ENCODE measurements at places on chromosomes 5 and 9. TPM values are rescaled to one million over a fixed set of nuclear protein-coding genes. Genes with fewer than 3 reads are reported as not detected.
A peak's percentile ranks its signal among the peaks of the same experiment; 100 is the strongest.

DNA sequence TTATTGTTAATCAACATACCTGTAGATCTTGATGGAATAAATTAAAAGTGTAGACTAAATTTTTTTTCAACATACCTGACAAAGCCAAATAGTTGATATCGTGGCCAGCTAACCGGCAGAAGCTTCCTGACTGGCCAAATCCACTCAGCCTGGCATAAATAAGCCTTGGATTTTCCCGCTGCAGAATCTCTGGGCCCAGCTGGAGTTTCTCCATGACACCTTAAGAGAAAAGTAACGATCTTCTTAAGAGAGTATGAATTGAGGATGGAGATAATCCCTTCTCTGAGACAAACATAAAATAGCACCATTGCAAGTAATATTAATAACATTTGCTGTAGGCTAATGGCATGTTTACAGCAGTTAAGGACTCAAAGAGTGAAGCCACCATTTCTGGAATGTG lies 2.2 kb downstream of the AMACR start:
- H3K27ac ChIP-seq = no peak overlapping the region
- no peak overlapping the region for H3K4me3 ChIP-seq
- no peaks in the 10 kb centered on the region for H3K27me3 ChIP-seq
- H3K4me1 ChIP-seq = peaks cover 43% of the 10 kb centered on the region

DNA sequence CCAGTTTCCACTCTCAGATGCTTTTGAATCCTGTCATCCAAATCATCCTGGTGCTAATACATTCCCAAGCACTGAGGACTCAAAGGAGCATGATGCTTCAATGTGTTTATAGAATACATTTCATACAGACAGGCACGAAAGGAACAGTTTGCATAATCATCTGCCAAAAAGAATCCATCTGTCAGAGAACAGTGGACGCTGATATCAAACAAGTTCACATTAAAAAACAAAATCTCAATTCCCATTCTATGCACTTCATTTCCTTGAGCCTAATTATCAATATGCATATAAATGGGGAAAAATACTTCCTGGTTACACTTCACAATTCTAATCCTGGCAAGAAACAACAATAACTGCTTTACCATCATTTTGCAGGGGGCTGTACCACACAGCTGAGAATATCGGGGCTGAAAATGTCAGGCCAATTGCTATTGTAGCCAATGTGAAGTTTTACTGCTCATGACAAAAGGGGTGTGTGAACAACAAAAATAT lies 125.5 kb upstream of the FAM174A start:
- no peak overlapping the region for H3K4me3 ChIP-seq
- peaks cover 5% of the 10 kb centered on the region for H3K27me3 ChIP-seq
- no peak for DNase-seq
- H3K27ac ChIP-seq = no peak overlapping the region
- no peaks in the 10 kb centered on the region for H3K4me1 ChIP-seq

SLCO6A1 gene
- total RNA-seq = 0.78 TPM

LAMC3 gene
- total RNA-seq = 0.68 TPM

DNA sequence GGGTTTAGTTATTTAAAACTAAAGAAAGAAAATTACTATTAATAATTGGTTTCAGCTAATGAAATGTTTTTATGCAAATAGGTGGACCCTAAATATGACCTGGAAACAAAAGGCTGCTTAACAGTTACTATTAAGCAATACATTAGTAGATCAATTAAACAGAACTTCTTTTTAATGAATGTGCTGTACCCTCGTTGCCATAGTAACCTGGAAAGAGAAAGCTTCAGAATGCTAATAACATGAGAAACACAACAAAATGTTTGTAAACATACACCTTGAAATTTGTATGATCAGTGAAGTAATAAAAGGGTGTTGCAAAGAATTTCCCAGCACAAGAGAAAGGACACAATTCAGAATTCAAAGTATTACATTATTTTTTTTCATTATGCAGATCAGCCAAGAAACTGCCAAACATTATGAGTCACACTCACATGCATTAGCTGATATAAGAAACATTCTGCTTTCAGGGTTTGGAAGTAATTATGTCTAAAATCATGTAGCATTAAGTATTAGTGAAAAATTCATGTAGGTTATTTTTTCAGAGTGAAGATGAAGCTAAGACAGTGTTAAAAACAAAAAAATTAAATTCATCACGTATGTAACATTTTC lies 348.3 kb downstream of the ISL1 start:
- no peak for DNase-seq
- H3K27ac ChIP-seq = no peak overlapping the region
- no peak overlapping the region for H3K4me3 ChIP-seq

GALT gene
- 58.4 TPM for total RNA-seq

DNA sequence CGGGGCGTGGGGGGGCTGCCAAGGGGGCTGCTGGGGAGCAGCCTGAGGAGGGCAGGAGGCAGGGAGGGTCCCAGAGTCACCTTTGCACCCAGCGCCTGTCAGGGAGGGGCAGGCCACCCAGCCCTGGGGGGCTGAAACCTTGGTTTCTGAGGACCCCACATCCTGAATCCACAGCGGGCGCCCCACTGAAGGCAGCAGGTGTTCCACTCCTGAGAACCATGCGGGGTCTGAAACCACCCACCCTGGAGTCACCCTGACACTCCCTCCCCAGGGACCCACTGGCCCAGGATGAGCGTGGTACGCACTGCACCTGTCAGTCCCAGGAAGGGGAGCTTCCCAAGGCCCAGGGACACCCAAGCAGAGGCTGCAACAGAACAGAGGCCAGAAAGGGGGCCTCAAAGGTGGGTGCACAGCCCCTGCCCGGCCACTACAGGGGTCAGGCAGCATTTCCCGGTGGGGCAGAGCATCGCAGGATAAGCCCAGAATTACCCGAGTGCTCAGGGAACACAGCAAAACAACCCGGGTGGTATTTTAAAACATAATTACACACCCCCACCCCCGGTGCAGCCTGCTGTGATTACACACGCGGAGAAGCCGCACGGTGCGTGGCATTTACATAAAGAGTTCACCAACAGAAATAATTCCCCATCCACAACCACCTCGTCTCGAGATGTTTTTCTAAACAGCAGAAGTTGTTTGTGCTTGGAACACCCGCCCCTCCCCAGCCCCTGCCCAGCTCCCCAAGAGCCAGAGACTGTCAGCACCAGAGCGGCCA lies 57.3 kb upstream of the UBAC1 start:
- H3K36me3 ChIP-seq = peaks cover 12% of the 10 kb centered on the region
- H3K4me1 ChIP-seq = peaks cover 8% of the 10 kb centered on the region
- no peaks in the 10 kb centered on the region for H3K27me3 ChIP-seq
- H3K4me3 ChIP-seq = no peak overlapping the region
- H3K27ac ChIP-seq = no peak overlapping the region
- no peak for DNase-seq

DNA sequence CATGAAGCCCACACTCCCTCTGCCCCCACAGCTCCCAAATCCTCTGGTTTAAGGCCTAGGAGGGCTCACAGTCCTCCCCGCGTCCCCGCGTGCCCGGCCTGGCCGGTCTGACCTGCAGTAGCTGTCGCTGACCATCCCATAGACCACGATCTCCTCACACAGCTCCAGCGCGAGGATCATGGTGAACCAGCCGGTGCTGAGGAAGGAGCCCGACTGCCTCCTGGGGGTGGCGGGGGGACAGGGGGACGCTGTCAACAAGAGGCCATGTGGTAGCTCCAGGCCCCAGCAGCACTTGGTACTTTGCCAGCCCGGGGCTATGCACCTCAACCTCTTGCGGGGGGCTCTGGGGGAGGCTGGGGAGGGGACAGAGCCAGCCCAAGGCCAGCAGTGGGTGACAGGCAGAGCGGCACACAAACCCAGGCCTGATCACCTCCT lies 7.0 kb downstream of the ST6GALNAC4 start:
- H3K4me3 ChIP-seq = no peak overlapping the region
- H3K4me1 ChIP-seq = peaks cover 26% of the 10 kb centered on the region
- H3K36me3 ChIP-seq = peaks cover 2% of the 10 kb centered on the region
- no peak overlapping the region for H3K27ac ChIP-seq
- no peak for DNase-seq
- no peaks in the 10 kb centered on the region for H3K27me3 ChIP-seq

DNA sequence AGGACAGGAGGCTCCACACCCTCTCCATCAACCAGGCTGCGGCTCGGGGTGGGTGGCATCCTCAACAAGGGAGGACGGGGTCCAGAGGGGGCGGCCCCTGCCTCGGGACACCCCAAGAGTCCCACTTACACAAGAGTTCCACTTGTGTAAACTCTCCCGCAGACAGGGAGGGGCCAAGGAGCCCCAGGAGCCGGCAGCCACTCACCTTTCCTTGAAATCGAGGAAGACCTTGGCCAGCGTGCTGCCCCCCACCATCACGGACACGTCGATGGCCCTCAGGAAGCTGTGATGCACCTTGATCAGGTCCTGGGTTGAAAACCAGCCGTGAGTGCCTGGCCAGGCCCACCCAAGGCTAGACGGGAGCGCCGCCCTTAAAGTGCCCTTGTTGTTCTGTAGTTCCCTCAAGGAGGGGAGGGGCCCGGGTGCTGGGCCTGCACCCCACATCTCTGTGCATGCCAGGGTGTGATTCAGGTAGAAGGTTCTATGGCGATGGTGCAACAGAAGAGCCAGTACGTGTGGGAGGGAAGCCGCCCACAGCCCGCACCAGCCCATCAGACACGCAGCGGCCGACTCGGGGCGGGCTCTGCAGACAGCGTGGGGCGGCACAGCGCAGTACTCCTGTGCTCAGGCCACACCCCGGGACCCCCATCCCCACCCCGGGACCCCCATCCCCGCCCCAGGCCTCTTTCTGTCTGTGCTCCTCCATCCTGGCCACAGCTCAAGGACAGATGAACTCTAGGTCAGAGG lies 67.9 kb upstream of the SARDH start:
- no peaks in the 10 kb centered on the region for H3K27me3 ChIP-seq
- DNase-seq = no peak
- peaks cover 10% of the 10 kb centered on the region for H3K4me1 ChIP-seq
- no peaks in the 10 kb centered on the region for H3K36me3 ChIP-seq

DNA sequence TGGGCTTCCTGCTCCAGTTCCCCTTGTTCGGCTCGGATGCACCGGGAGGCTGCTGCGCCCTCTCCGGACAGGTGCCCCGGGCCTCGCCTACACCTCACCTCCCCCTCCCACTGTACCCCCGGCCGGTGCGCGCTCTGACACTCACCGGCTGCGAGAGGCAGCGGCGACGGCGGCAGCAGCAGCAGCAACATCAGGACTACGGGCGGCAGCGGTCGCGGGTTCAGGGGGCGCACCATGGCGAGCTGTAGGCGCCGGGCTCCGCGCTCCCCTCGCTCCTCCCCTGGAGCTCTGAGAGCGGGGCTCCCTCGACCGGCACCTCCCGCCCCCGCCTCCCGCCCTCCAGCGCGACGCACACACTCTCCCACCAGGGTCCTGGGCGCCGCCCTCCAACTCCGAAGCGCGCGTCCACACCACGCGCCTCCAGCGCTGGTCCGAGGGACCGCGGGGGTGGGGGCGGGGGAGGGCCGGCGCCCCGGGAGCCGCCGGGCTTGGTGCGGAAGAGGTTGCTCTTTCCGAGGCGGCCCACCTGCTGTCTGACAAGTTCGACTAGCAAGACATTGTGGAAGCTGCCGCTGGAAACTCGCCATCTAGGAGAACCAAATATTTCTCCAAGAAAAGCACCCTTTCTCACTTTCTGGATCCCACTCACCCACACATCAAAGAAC lies at the start of gene GFRA3:
Gene GFRA3, minus strand, starts transcription at position 433 of the 665 bp plus-strand sequence. Its CDS starts 197 bp downstream, at position 236.
- H3K36me3 ChIP-seq = no peaks in the 10 kb centered on the region
- H3K27me3 ChIP-seq = peaks cover 9% of the 10 kb centered on the region
- no peak within 1 kb of the TSS for H3K27ac ChIP-seq
- peak within 1 kb of the TSS; percentile 62 for H3K4me3 ChIP-seq
- peaks cover 6% of the 10 kb centered on the region for H3K4me1 ChIP-seq

SGCD gene
- total RNA-seq = 13.1 TPM

MTRR gene
- 40.9 TPM for total RNA-seq

CDX1 gene
- 1.0 TPM for total RNA-seq

DNA sequence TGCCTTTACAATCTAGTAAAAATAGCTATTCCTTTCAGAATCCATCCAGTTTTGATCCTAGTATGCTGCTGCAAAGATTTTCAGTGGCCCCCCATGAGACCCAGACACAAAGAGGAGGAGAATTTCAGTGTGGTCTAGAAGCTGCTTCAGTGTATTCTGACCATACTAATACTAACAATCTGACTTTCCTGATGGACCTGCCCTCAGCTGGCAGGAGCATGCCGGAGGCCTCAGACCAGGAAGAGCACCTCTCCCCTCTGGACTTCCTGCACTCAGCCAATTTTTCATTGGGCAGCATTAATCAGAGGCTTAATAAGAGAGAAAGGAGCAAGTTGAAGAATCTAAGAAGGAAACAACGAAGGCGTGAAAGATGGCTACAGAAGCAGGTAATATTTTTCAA lies 48.5 kb downstream of the RNF180 start:
- no peak overlapping the region for H3K4me3 ChIP-seq
- H3K27ac ChIP-seq = no peak overlapping the region
- H3K27me3 ChIP-seq = no peaks in the 10 kb centered on the region
- H3K4me1 ChIP-seq = peaks cover 9% of the 10 kb centered on the region

WDR31 gene
- 3.4 TPM for total RNA-seq

C1QTNF2 gene
- 0.16 TPM for total RNA-seq

KLF4 gene
- 113 TPM for total RNA-seq

DNA sequence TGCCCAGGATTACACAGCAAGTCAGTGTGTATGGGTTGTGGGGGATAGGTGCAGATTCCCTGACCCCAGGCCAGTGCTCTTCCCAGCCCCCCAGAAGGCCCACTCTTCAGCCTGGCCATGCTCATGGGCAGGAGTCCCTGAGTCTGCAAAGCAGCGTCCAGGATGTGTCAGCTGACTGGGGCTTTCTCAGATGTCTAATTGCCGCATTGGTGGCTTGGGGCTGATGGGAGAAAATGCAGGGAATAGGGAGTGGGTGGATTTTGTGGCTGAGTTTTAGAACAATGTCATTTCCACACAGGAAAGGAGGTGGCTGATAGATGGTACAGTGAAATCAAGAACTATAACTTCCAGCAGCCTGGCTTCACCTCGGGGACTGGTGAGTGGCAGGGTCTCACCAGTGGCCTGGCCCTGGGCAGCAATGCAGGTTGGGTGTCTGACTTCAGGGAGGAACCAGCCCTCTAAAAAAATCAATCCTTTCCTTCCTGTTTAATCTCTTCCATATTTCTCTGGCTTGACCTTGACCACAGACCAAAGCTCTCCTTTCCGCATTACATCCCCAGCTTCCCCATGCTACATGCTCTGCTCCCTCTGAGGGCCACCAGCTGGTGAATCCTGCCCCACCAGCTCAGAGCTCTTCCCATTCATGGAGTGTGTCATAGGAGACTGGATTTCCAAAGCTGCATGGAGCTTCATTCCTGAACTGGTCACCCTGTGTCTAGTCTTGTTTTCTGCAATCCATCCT lies 14.2 kb downstream of the GLIPR2 start:
- no peak for DNase-seq
- peaks cover 11% of the 10 kb centered on the region for H3K36me3 ChIP-seq
- H3K4me1 ChIP-seq = peaks cover 54% of the 10 kb centered on the region
- no peak overlapping the region for H3K4me3 ChIP-seq
- H3K27me3 ChIP-seq = no peaks in the 10 kb centered on the region

CD180 gene
- not detected for total RNA-seq
